Osteoblast (primary cell): ENCODE measurements at places on chromosomes 3 and 15. TPM values are rescaled to one million over a fixed set of nuclear protein-coding genes. Genes with fewer than 3 reads are reported as not detected.

- DNase-seq = peak; percentile 96
Measured at GRCh38 chr15:93028632-93029213, 60.3 kb downstream of the RGMA start.

- DNase-seq = no peak
Measured at GRCh38 chr3:105747060-105747541, 121.7 kb downstream of the CBLB start.

DNA sequence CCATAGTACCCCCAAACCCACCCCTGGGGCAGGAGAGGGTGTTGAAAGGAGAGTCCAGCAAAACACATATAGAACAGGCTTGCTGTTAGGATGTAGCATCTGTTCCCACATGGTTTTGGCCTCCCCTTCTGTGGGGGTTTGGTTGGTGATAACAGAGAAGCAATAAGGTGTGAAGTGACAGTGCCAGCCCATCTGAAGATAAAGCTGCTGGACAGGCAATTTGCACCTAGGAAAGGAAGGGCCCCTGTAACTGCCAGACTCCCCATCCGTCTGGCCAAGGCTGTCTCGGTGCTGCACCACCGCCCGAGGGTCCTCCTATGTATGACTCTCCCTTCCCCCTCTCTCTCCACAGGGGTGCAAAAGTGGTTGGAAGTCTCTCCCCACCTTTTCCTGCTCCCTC lies 94.5 kb upstream of the OXTR start:
- DNase-seq = no peak

GRCh38 chr15:98866511-98866910 lies 141.1 kb downstream of the PGPEP1L start:
- DNase-seq = peak; percentile 91

GRCh38 chr15:23384371-23384770 lies 29.8 kb downstream of the GOLGA8S start:
- DNase-seq = no peak

GRCh38 chr3:72288955-72289691 lies 504.2 kb upstream of the PROK2 start:
- peak; percentile 91 for DNase-seq

Gene PPM1L
- total RNA-seq = 2.4 and 4.3 TPM in 2 replicates

Gene CEP19
- 3.6 and 3.8 TPM in 2 replicates for total RNA-seq
